ENCODE measurements at places on chromosomes 12 and 14. TPM values are rescaled to one million over a fixed set of nuclear protein-coding genes. Genes with fewer than 3 reads are reported as not detected.
A peak's percentile ranks its signal among the peaks of the same experiment; 100 is the strongest.

- DNase-seq = peak; percentile 72
These were observed 21.0 kb upstream of the PSMC1 start for GRCh38 chr14:90235179-90235976.

GRCh38 chr12:106227641-106228319 lies 20.0 kb downstream of the CKAP4 start:
- DNase-seq = peak; percentile 67

DNA sequence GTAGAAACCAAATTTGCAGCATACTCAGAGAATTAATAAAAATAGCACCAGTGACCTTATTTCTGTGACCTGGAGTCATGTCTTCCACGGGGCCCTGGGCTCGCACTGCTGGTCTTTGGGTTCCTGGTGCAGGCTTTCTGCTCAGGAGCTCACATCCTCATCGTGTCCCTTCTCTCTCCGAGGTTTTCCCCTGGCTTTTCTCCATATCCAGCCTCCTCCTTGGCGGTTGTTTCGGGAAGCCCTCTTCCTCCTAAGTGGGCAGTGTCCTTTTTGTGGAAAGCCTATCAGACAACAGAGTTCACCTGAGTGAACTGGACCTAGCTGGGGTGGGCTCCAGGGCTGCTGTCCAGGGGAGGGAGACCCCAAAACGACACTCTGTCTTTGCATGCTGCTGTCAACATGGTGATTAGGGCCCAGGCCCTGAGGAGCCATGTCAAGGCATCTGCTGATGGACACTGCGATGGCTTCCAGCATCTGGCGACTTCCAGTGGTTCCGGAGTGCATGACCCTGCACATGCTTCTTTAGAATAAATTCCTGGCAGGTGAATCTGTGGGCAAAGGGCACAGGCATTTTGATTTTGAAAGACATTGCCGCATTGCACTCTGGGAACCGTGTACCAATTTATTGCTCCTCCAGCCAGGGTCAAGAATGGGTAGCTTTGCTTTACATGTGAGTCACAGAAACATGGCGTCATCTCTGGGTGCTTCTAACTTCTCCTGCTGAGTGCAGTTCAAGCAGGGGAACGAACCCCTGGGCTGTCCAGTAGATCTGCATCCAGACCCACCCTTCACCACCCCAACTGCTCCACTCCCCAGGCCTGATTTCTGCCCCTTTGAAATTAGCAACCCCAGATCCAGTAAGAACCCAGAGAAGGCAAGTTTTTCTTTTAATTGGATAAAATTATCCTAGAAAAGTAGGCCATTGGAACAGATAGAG lies 136.8 kb downstream of the ADGRD1 start:
- DNase-seq = peak; percentile 81

DNA sequence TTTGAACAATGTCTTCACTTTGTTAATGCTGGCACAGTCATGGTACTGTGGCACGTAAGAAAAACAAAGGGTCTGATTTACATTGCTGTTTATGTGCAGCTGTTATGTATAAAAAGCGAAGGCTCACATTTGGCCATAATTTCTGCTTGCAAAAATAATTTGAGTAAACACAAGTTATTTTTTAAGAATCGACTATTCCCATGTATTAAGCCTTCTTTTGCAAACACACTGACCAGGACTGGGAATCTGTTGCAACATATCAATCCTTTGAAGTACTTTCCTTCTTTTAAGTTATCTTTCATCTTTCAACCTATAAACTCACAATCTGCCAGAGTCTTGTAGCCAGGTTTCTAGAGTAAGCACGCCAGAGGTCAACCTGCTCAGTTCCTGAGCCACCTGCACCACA lies 145.4 kb upstream of the BMP4 start:
- no peak for DNase-seq

DNA sequence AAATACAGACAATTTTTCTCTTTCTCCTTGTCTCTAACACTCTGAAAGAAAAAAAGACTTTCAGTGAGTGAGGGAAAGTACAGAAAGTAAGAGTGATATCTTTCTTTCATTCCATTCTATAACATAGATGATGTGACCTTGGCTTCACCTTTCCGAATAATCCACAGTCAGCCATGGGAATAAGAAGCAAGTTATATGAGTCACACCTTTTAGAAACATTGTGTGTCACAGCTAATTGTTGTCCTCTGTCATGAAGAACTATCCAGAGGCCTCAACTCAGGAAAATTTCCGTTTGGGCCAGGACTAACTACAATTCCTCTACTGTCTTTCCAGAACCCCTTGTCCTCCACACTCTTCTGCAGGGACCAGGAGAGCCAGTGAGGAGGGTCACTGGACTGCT lies 209.7 kb upstream of the FAR2 start:
- no peak for DNase-seq

- DNase-seq = no peak
These were observed 96.2 kb upstream of the PDE3A start for GRCh38 chr12:20272161-20272560.

GRCh38 chr14:61636291-61636690 lies 59.0 kb upstream of the HIF1A start:
- DNase-seq = no peak

DNA sequence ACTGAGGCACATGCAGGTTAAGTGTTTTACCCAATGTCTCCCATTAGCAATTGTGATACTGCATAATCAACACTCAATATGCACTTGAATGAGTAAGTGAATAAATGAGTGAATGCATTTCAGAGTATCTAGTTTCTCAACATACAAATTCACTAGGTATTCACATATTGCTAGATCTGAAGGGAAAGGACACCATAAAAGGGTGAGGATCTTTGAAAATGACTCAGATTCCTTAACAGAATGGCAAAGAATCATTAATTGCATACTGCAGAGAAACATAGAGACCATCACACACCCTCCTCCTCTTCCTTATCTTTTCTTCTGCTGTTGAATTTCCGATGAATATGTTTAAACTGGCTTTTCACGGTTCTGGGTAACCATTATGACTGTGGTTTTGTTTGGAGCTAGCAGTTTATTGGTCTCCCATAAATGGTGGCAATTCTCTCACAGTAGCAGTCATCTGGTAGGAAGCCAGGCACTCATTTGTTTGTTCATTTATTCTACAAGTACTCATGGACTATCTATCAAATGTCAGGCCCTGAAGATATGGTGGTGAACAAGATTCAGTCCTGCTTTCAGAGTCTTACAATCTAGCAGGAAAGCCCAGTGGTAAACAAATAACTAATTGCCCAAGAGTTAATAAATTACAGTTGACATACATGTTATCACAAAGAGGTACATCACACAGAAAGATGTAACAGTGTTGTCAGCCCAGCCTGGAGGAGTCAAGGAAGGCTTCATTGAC lies 70.2 kb downstream of the LLPH start:
- no peak for DNase-seq

DNA sequence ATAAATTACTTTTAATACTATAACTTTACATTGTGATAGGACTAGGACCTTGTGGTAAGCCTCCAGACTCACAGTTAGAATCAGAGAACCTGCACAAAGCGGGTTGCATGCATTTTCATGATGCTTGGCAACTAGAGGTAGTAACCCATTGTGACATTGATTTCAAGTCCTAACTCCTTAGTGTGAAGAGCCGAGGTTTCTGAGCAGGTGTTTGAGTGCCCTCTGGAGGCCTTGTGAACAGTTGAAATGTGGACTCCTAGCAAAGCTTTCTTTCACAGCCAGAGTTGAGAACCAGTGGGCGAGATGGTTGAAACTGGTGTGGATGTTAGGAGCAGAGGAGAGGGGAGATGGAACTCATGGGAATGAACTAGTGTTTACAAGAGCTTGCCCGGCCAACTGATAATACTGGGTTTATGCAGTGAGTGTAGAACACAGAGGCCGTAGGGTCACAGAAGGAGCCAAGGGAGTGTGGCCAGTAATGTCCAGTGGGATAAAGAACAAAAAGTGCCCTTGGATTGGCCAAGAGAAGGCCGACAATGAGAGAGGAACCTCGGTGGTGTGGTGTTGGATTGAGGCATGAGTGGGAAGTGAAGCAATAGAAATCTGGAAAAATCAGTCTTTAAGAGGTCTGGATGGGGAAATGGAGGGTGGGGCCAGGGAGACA lies 10.9 kb downstream of the ZNF664 start:
- peak; percentile 51 for DNase-seq

GRCh38 chr14:66380143-66380542 lies 106.0 kb upstream of the CCDC196 start:
- no peak for DNase-seq

The DBX2 gene
- not detected for total RNA-seq

The SRRM4 gene
- not detected for total RNA-seq
